ENCODE measurements at places on chromosomes 2 and 18. TPM values are rescaled to one million over a fixed set of nuclear protein-coding genes. Genes with fewer than 3 reads are reported as not detected.

The PLGLB2 gene
- 0.99 TPM for total RNA-seq

The RAD51AP2 gene
- total RNA-seq, result not detected

The ALPI gene
- total RNA-seq, result not detected

The DCC gene
- 0.06 TPM for total RNA-seq

The RELCH gene
- 20.1 TPM for total RNA-seq

The LAMA1 gene
- total RNA-seq, result 3.1 TPM

The RFTN2 gene
- 4.6 TPM for total RNA-seq

The TLX2 gene
- not detected for total RNA-seq

The XDH gene
- total RNA-seq, result 0.05 TPM

The IL1R1 gene
- total RNA-seq, result 14.6 TPM

The NT5DC4 gene
- not detected for total RNA-seq

The MC4R gene
- not detected for total RNA-seq

The ACTR2 gene
- total RNA-seq, result 161 TPM

The DLX1 gene
- not detected for total RNA-seq

The SCYGR4 gene
- not detected for total RNA-seq

The PIEZO2 gene
- 100.0 TPM for total RNA-seq

The MTHFD2 gene
- 48.5 TPM for total RNA-seq

The EGR4 gene
- total RNA-seq, result not detected

The UGT1A3 gene
- not detected for total RNA-seq

The HOXD9 gene
- total RNA-seq, result 7.6 TPM

Data from glomerular endothelial cell (primary cell).